ENCODE measurements at places on chromosomes 4 and X.
A peak's percentile ranks its signal among the peaks of the same experiment; 100 is the strongest.

DNA sequence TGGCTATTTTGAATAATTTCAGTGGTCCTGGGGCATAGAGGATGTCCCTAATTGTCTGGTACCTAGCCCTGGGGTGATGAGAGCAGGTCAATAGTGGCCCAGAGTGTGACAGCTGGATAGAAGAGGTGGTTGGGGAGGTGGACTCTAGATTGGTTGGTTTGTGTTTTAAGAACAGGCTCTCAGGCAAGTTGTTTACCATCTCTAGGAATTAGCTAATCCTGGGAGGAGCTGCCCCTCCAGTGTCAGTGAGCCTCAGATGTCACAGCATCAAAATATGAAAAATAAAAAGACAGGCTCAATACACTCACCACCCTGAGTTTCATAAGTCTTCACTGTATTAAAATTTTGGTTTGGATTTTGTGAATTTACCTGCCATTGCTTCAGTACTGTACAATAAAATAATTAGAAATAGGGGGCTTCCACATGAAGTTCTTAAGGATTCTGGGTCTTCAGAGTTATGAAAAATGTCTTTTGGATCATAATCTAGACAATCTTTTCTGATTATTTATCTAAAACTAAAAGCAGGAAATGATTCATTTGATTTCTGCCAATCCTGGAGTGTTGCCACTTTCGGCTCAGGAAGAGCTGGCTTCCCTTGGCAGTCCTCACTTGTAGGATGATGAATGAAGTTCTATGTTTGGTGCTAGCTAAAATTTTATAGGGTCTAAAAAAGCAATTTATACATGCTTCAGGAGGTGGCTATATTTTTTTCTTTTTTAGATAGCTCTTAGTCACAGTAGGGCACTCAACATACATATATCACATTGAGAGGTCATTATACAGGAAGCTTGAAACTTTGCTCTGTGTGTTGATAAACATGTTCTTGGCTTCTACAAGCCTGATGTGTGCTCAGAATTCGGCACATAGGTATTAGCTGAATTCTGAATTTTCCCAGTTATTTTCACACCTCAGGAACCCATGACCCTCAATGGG is 395.1 kb downstream of the RAB28 start:
- peak; percentile 5 for DNase-seq

DNA sequence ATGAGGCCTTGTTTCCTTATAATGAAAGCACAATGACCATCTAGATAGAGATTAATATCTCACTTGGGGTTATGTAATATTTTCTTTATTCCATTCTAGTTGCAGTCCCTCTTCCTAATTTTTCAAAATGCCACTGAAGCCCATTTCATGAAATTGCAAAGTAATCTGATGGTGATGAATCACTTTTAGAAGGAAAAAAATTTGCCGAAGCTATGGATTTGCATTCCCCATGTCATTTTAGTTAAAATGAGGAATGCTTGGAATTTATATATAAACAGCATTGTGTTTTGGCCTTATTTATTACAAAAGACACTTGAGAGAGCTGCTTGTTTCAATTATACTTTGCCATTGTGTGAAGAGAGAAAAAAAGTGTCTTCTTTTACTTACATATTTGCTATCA is 241.7 kb upstream of the TEX13A start:
- DNase-seq, result no peak

- no peak for DNase-seq
Measured at GRCh38 chr4:7398104-7398423, 36.7 kb downstream of the PSAPL1 start.

- peak; percentile 69 for DNase-seq
Measured at GRCh38 chrX:26442340-26442739, 226.4 kb downstream of the MAGEB5 start.

GRCh38 chrX:41958861-41959260 is 35.5 kb upstream of the CASK start:
- DNase-seq, result no peak

GRCh38 chr4:98446499-98447375 is 185.6 kb downstream of the RAP1GDS1 start:
- DNase-seq, result no peak

GRCh38 chr4:42396752-42397634 is at the start of gene SHISA3:
TSS of gene SHISA3 (plus strand) at chr4:42397488. CDS start at chr4:42398057, 569 bp downstream.
- DNase-seq, result peak; percentile 50

DNA sequence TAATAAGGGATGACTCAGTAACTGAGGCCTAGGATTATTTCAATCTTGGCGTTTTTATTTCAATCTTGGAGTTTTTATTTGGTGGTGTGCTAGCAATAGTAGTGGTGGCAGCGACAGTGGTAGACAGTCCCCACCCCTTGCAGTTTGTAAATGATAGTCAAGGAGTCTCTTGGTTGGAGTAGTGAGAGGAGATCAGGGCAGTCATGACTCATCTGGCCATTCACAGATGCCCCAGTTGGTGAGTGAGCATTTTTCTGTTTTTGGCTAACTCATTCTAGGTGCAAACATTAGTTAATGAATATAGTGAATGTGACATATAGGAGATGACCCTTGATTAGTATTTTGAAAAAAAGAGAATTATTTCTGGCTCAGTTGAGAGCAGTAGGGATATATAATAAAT is 93.5 kb upstream of the ADAD1 start:
- no peak for DNase-seq

DNA sequence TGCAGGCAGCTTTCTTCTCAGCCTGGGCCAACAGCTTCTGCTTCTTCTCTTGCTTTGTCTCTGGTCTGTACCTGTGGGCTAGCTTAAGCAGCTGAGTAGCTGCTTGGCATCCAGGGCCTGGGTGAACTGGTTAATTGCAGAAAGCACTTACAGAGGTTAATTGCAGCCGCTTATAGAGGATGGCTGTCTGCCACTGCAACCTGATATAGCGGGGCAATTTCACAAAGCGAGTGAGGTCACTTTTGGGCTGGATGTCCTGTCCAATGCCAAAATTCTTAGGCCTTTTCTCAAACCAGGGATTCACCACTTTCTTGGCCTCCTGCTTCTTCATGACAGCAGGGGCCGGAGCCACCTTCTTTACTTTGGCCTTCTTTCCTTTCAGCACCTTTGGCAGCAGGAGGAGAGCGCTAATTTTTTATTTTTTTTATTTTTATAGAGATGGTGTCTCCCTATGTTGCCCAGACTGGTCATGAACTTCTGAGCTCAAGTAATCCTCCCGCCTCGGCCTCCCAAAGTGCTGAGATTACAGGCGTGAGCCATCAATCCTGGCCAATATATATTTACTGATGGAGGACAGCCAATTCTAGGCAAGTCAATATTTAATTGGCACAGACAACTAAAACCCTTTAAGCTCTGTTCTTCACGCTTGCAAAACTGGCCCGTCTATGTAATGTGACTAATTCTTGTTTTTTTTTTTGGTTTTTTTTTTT is 61.0 kb downstream of the ENOPH1 start:
- DNase-seq, result no peak

DNA sequence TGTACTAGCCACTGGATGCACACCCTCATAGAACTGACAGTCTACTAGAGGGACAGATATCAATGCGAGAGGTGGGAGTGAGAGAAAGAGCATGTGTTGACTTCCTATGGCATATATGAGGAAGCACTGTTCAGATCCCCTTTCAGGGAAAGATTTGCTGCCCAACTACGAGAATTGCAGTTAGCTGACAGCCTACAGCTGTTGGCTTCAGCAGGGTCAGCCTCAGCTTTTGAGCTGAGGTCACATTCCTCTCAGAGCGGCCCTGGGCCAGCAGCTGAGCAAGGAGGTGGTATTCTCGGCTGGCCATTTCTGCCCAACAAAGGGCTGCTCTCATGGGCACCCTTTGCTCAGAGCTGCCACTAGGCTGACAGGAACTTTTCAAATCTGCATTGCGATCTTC is 580.2 kb downstream of the MID1IP1 start:
- DNase-seq, result no peak

GRCh38 chr4:62288808-62289541 is 1088.8 kb downstream of the ADGRL3 start:
- no peak for DNase-seq

DNA sequence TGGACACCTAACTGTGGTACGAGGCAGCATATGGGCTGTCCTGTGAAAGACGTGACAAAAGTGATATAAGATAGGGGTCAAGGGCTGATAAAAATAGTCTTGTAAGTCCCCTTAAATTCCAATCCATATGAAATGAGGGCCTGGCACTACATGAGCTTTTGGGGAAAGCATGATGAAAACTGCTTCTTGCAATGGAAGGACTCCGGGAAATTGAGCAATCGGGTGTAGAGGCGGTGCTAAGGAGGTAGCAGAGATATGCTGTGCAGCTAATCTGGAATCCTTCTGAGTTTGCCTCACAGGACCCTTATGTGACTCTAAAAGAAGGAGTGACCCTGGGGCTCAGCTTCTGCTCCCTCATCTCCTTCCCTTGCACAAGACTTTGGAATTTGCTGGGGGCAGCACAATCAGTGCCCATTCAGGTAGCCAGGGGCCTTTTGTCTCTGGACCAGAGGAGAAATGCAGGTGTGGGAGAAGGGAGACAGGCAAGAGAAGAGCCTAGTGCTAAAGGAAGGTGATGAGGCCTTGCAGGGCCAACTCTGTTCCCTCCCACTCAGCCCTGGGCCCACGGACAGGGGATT is 12.8 kb downstream of the CLDN2 start:
- no peak for DNase-seq

GRCh38 chrX:143466130-143466529 is 51.1 kb downstream of the SPANXN3 start:
- no peak for DNase-seq

DNA sequence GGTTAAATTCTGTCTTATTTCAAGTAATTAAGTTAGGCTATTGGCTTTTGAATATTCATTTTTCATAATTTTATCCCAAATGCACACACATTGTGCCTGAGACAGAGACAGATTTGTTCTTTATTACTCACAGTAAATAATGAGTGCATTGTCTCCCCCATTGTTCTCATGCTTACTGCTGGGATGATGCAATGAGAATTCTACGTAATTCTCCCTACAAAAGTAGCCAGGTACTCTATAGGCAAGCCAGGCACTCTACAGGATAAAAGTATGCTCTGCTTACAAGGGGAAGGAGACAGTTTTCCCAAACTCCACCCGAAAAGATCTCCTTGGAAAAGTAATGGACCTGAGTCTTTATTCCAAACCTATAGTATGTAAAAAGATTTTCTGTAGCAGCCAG is 1890.7 kb upstream of the PCDH10 start:
- no peak for DNase-seq

- no peak for DNase-seq
Measured at GRCh38 chr4:53479736-53480525, 102.5 kb downstream of the FIP1L1 start.

DNA sequence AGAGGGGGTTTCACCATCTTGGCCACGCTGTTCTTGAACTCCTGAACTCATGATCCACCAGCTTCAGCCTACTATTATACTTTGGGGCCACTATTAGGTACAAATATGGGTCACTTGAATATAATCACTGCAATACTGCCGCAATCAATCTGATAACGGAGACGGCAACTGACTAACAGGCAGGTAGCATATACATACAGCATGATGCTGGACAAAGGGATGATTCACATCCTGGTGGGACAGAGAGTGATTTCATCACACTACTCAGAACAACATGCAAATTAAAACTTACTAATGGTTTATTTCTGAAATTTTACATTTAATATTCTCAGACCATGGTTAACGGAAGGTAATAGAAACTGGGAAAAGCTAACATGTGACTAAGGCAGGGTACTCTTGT is 10.9 kb downstream of the LRBA start:
- peak; percentile 82 for DNase-seq

DNA sequence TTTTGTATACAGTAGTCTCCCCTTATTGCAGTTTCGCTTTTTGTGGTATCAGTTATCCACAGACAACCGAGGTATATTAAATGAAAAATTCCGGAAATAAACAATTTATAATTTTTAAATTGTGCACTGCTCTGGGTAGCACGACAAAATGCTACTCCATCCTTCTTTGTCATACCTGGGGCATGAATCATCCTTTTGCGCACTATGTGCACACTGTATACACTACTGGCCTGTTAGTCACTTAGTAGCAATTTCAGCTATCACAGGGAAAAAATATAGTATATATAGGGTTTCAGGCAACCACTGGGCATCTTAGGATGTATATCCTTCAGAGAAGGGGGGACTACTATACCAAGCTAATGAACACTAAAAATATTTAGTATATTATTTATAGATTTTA is 198.8 kb upstream of the FAT4 start:
- DNase-seq, result no peak

- DNase-seq, result no peak
Measured at GRCh38 chr4:186078981-186079638, 10.2 kb downstream of the TLR3 start.

DNA sequence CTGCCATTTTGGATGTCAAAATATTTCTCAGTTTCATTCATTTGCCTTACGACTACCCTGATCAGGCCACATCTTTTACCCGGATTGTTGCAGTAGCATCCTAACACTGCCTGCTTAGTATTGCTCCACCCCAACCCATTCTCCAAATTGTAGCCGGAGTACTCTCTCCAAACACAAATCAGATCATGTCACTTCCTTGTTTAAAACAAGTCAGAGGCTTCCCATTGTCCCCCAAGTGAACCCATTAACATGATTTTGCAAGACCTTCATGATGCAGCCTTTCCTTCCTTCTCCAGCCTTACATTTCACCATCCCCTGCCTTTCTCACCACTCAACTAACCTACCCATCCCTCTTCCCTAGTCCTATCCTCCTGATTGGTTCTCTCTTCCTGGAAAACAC is 53.1 kb downstream of the FANCB start:
- no peak for DNase-seq

DNA sequence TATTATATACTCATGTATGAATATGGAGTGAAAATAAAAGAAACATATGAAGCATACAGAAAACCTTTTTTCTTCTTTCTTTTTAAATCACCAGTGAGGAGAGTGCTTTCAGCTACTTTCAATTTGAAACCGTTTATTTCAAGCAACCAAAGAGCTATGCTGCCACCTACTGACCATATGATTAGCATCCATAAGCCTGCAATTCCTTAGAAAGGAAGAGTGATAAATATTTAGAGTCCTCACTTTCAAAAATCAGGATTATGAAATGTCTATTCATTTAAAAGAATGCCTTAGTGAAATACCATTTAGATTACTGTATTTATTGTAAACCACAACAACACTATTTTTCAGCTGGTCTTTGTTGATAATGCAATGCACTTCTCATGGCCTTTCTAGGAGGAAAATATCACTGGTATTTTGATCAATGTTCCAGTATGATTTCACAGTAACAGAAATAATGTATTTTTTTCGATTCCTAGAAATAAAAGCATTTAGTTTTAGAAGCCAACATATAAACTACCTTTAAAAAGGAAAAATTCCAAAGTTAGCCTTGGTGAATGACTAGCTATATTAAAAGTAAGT is 667.6 kb downstream of the PCDH18 start:
- peak; percentile 81 for DNase-seq

All from dermis blood vessel endothelial cell (primary cell).